Regular cardiac myocyte (primary cell): ENCODE measurements at places on chromosomes 6 and 20. TPM values are rescaled to one million over a fixed set of nuclear protein-coding genes. Genes with fewer than 3 reads are reported as not detected.

The PTPRA gene
- total RNA-seq = 25.1 and 30.2 TPM in 2 replicates

The VGLL2 gene
- total RNA-seq = not detected in 2 replicates

The HLA-DQA1 gene
- not detected in 2 replicates for total RNA-seq

The TEAD3 gene
- total RNA-seq = 5.4 and 6.9 TPM in 2 replicates

The GTF2H4 gene
- 7.3 and 13.8 TPM in 2 replicates for total RNA-seq

The KCNQ5 gene
- total RNA-seq = 5.1 and 7.9 TPM in 2 replicates

The BLTP3A gene
- total RNA-seq = 2.5 and 4.2 TPM in 2 replicates

The TMEM74B gene
- under 0.01 TPM in 1 of 2 replicates, not detected in the other for total RNA-seq

The DEK gene
- 87.9 and 181 TPM in 2 replicates for total RNA-seq

The ACTL10 gene
- 2.7 and 2.8 TPM in 2 replicates for total RNA-seq

The MICAL1 gene
- total RNA-seq = 37.2 and 40.3 TPM in 2 replicates

The SNX21 gene
- total RNA-seq = 33.4 and 44.0 TPM in 2 replicates

The CALHM6 gene
- 0.58 and 2.8 TPM in 2 replicates for total RNA-seq

The MUC22 gene
- not detected in 2 replicates for total RNA-seq

The POPDC3 gene
- 5.8 and 11.3 TPM in 2 replicates for total RNA-seq

The CALHM4 gene
- 0.19 and 0.28 TPM in 2 replicates for total RNA-seq

The NHLRC1 gene
- total RNA-seq = 2.1 and 2.8 TPM in 2 replicates

The AGER gene
- 0.56 and 0.58 TPM in 2 replicates for total RNA-seq

The GRM4 gene
- total RNA-seq = under 0.01 TPM in 1 of 2 replicates, not detected in the other

The CLVS2 gene
- total RNA-seq = not detected in 2 replicates

The PNRC1 gene
- total RNA-seq = 32.2 and 65.7 TPM in 2 replicates

The AVP gene
- not detected in 2 replicates for total RNA-seq

The CD93 gene
- total RNA-seq = 2.8 and 3.1 TPM in 2 replicates

The VSX1 gene
- not detected in 2 replicates for total RNA-seq

The TRIM40 gene
- total RNA-seq = not detected in 2 replicates

The SPATA25 gene
- total RNA-seq = 0.19 and 0.28 TPM in 2 replicates

The SERAC1 gene
- total RNA-seq = 6.7 and 13.2 TPM in 2 replicates

The ANGPT4 gene
- total RNA-seq = under 0.01 TPM in 1 of 2 replicates, not detected in the other

The RBM24 gene
- 5.6 and 8.2 TPM in 2 replicates for total RNA-seq

The RBM12 gene
- 29.9 and 33.2 TPM in 2 replicates for total RNA-seq

The PBOV1 gene
- not detected in 2 replicates for total RNA-seq

The RIPOR3 gene
- 5.4 and 13.2 TPM in 2 replicates for total RNA-seq

The SLC17A9 gene
- 7.9 and 21.9 TPM in 2 replicates for total RNA-seq

The SLC22A16 gene
- total RNA-seq = under 0.01 TPM in 1 of 2 replicates, not detected in the other

The TMEM200A gene
- total RNA-seq = 124 and 232 TPM in 2 replicates

The SRSF12 gene
- under 0.01 and 0.28 TPM in 2 replicates for total RNA-seq

The ATP6V1G2 gene
- total RNA-seq = 1.2 and 5.1 TPM in 2 replicates

The GSS gene
- total RNA-seq = 68.2 and 86.5 TPM in 2 replicates

The HCRTR2 gene
- total RNA-seq = not detected in 2 replicates
